ENCODE measurements at places on chromosomes 3 and 15.

- DNase-seq, result no peak
These were observed 2.2 kb downstream of the INAFM2 start for GRCh38 chr15:40325700-40326099.

DNA sequence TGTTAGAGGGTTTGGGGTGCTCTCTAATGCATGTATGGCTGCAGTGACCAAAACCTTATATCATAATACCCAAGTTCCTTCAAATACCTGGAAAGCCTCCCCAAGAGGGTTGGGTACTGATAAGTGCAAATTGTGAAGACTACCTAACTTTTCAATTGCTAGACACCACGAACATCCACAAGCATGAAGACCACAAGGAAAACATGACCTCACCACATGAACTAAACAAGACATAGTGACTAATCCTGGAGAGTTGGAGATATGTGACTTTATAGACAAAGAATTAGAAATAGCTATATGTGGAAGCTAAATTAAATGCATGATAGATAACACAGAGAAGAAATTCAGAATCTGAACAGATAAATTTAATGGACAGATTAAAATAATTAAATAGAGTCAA lies 23.9 kb upstream of the AADACL2 start:
- no peak for DNase-seq

DNA sequence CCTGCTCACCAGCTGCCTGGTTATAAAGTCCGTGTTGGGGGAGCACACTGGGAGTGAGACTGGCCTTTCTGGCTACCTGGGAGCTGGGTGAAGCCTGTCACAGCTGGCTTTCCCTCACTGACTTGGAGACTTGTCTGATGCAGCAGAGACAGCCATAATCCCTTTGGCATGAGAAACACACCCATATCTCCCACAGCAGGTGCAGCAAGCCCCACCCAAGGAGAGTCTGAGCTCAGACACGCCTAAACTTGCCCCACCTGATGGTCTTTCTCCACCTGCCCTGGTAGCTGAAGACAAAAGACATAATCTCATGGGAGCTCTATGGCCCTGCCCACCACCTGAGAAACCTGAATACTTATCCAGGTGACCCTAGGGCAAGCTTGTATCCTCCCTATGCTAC lies 54.8 kb downstream of the NMD3 start:
- no peak for DNase-seq

DNA sequence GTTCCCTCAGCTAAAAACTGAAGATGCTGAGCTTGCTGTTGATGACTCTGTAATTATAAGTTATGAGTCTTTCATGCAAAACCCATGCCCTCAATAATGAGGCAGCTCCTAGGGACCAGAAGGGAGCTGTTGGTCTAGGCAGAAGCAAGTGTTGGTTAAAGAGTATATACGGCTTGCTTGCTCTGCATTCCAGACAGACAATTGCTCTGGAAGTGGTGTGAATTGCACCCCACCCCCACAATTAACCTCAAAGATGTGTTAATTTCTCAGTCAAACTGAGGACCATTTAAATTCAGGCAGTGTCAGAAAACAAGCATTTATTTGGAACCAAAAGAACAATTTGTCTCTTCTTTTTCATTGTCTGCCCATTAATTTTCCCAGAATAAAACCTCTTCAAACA lies 163.5 kb upstream of the EOMES start:
- no peak for DNase-seq

DNA sequence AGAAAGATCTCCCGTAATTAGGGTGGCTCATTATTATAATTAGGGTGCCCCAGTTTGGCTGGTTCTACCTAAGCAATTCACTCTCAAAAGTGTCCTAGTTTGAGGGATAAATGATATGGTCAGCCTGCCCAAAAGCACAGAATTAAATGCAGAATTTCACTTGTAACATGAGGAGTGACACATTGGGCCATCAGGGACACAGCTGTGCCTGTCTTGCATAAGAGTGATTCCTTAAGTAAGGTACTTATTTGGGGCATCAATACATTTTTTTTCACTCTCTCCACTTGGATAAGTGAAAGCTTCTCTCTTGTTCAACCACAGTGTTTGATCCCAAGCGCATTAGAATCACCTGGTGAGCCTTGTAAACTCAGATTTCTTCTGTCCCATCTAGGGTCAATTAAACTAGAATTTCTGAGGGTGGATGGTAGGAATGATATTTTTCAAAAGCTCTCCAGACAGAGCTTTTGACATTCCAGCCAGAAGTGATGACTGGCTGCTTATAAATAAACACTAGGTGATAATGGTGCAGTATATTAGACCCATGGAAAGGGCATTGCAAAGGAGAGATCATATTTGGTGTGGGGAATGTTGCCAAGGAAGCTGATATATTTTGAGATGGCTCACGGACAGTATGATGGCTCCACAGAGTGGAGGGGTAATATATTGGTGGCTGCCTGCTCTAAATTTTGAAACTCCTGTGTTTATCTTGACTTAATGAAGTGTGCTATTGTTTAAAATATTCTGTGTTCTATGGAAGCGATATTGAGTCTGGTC lies 458.1 kb upstream of the RASGRP1 start:
- no peak for DNase-seq

DNA sequence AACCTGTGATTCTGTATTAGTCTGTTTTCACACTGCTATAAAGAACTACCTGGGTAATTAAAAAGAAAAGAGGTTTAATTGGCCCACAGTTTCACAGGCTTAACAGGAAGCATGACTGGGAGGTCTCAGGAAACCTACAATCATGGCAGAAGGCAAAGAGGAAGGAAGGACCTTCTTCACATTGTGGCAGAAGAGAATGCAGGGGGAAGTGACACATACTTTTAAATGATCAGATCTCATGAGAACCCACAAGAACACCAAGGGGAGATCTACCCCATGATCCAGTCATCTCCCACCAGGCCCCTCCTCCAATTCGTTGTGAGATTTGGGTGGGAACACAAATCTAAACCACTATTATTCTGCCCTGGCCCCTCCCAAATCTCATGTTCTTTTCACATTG lies 6.1 kb downstream of the ZKSCAN7 start:
- no peak for DNase-seq

DNA sequence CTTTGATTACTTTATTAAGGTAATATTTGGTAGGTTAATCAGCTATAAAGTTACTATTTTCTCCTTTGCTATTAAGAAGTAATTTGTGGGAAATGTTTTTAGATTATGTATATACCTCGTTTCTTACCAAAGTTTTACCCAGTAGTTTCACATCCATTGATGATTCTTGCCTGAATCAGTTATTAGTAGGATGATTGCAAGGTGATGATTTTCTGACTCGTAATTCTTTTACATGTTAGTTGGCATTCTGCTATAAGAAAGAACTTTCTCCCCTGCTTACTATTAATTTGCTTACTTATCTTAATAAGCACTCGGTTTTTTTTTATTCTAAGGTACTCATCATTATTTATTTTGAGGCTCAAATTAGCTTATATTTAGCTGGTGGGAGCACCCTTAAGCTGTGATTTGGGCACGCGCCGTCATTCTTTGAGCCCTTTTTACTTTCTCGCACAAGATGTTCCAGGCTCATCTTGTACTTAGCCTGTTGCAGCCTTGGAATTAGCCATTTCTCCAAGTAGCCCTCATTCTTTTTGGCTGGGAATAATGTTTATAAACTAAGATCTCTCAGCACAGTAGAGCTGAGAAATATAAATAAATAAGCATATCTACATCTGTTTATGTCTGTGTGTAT lies 15.3 kb downstream of the USP3 start:
- no peak for DNase-seq

DNA sequence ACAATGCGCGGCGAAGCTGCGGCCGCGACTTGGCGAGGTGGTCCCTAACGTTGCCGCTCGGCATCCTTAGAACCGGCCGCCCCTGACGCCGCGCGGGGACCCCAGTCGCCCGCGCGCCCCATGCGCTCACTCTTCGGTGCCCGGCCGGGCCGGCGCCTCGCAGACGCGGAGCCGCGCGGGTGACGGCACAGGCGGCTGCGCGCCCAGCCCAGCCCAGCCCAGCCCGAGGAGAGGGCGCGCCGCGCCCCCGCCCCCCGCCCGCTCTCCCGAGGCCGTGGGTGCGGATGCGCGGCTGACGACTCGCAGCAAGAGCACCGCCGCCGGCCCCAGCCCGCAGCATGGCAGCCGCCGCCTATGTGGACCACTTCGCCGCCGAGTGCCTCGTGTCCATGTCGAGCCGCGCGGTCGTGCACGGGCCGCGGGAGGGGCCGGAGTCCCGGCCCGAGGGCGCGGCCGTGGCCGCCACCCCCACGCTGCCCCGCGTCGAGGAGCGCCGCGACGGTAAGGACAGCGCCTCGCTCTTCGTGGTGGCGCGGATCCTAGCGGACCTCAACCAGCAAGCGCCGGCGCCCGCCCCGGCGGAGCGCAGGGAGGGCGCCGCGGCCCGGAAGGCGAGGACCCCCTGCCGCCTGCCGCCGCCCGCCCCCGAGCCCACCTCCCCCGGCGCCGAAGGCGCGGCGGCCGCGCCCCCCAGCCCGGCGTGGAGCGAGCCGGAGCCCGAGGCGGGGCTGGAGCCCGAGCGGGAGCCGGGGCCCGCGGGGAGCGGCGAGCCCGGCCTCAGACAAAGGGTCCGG lies 437 bp downstream of the KLF13 start:
- no peak for DNase-seq

GRCh38 chr3:192993411-192993810 lies 75.8 kb upstream of the MB21D2 start:
- DNase-seq, result no peak

GRCh38 chr3:181534781-181535221 lies 176.9 kb upstream of the SOX2 start:
- no peak for DNase-seq

- peak; percentile 26 for DNase-seq
These were observed 209.0 kb downstream of the ARRDC4 start for GRCh38 chr15:98169551-98169950.

- no peak for DNase-seq
These were observed 156.5 kb downstream of the RYR3 start for GRCh38 chr15:33467146-33467815.

- DNase-seq, result no peak
These were observed 130.5 kb upstream of the LMCD1 start for GRCh38 chr3:8371085-8371551.

GRCh38 chr3:112078125-112079083 lies 7.8 kb upstream of the C3orf52 start:
- DNase-seq, result no peak

DNA sequence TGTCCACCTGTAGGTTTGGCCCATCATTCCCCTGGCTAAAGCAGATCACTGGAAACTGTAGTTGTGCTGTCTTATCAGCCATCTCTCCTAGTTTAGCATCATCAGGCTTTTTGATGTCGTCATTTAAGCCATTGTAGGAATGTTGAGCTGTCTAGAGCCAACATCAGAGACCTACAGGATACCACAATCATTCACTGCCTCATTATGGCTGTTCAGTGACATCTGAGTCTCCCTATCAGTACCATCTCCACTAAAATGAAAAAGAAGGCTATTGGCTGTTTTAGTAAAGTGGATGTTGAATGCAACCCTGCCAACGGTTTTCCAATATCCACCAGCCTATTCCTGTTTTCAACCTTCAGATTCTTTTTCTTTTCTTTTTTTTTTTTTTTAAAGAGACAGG lies 29.2 kb downstream of the RLBP1 start:
- DNase-seq, result no peak

DNA sequence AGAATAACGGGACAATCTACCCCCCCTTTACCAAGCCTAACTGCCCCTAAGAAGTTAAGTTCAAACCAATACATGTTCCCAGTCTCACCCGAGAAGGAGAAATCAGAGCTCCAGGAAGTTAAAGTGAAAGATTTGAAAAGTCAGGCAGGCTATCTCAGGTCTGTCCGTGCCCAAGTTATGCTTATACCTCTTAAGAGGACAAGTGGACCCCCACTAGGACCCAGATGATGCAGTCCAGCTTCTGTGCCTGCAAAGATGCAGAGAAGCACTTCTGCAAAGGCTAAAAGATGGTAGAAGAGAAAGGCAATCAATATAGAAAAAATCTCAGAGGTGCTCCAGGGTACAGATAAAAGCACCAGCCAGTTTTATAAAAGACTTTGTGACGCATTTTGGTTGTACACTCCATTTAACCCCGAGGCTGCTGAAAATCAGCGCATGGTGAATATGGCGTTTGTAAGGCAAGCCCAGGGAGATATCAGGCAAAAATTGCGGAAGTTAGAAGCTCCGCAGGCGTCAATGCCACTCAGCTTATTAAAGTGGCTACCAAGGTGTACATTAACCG lies 9.8 kb upstream of the SLC9C1 start:
- no peak for DNase-seq

GRCh38 chr3:97810779-97811390 lies 10.9 kb upstream of the CRYBG3 start:
- DNase-seq, result no peak

DNA sequence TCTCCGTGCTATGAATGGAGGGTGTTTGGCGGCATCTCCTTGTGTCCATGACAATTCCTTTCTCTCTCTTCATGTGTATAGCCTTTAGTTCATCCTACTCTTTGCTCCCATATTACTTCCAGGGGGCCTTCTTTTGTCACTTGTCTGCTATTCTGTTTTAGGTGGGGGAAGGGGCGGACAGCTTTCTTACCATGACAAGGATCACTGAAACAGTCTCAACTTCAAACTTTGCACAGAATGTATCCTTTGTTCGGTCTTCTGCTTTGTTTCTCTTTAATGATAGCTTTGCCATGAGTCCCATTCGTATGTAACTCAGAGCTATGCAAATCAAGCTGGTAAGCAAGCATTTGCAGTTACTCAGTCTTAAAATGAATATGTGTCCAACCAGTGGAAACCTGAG lies 294.2 kb downstream of the TIGIT start:
- DNase-seq, result no peak

DNA sequence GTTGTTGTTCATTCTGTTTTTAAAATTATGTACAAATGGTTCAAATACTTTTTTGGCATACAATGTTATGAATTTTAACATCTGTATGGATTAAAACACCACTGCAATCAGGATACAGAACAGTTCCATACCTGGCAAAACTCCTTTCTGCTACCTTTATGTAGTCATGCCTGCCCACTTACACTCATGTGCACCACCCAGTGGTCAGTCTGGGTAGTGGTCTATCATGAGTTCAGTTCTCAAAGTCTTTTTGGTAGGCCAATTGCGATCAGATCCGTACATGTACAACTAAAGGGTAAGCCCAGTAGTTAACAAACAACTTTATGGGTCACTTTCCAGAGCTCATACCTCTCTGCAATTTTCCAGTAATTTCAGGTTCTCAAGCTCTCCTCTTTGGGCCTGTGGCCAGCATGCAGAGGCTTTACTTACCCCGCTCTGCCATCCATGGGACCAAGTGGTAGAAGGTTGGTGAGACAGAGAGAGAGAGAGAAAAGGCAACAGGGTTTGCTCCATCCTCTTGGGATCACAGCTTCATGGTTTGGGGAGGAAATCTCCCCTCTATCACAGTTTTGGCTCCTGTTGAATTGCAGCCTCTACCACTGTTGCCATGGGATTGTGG lies 63.9 kb upstream of the FAM98B start:
- peak; percentile 24 for DNase-seq

DNA sequence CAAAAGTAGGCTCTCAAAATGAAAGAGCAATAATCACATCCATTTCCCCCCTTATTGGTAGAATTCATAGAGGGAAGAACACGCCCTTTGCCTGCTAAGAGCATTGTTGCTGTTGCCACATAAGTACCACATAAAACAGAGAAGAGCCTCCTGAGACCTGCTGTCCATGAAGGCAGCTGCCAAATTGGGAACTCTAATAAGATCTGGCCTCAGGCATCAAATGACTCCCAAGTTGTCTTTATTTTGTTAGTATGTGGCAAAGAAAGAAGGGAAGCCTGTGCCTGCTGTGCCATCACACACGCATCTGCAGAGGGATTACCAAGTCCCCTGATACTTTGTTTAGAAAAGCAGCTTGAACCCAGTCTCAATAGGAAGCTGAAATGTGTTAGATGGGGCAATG lies 23.9 kb downstream of the VGLL3 start:
- no peak for DNase-seq

- DNase-seq, result no peak
These were observed 60.5 kb downstream of the SENP2 start for GRCh38 chr3:185646382-185647133.

GRCh38 chr3:138011722-138012121 lies 1.8 kb downstream of the CLDN18 start:
- DNase-seq, result no peak
